H7 (cell line): ENCODE measurements at places on chromosomes 7 and 10.

GRCh38 chr10:28520346-28520745 is 12.6 kb upstream of the WAC start:
- DNase-seq: no peak

GRCh38 chr10:34156781-34157425 is 658.2 kb downstream of the PARD3 start:
- no peak for DNase-seq

- no peak for DNase-seq
Measured at GRCh38 chr7:6121141-6121540, 90.0 kb downstream of the ANKRD61 start.

GRCh38 chr10:14474656-14475055 is 143.9 kb upstream of the FRMD4A start:
- no peak for DNase-seq

DNA sequence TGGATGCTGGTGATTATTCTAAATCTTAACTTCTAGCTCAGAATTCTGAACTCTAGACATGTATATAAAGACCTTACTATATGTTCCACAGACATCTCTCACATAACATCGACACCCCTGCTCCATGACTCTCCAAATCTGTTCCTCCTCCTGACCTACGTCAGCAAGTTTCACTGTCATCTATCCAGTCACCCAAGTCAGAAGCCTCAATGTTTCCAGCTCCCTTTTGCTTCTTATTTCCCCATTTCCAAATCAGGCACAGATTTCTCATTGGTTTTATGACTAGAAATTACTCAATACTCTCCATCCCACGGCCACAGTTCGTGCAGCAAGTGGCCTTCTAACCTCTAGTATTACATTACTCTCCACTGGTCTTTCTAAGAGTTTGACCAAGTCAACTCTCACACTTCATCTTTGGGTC is 28.5 kb downstream of the EPC1 start:
- no peak for DNase-seq

- no peak for DNase-seq
Measured at GRCh38 chr7:39408906-39409305, 157.3 kb upstream of the YAE1 start.

- DNase-seq: no peak
Measured at GRCh38 chr7:122352454-122352853, 47.9 kb upstream of the FEZF1 start.

DNA sequence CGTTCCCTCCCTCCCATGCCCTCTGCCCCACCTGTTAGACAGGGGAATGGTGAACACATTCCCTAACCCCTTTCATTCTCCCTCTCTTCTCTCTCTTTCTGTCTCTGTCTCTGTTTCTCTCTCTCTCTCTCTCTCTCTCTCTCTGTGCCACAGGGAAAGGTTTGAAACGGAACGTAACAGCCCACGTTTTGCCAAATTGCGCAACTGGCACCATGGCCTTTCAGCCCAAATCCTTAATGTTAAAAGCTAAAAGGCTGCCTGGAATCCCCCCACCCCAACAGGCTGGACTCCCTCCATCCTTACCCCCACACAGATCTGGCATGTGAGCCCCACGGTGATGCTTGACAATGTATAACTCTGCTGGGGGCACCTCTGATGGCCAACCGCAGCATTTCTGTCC is 30.8 kb downstream of the LDB3 start:
- DNase-seq: no peak

DNA sequence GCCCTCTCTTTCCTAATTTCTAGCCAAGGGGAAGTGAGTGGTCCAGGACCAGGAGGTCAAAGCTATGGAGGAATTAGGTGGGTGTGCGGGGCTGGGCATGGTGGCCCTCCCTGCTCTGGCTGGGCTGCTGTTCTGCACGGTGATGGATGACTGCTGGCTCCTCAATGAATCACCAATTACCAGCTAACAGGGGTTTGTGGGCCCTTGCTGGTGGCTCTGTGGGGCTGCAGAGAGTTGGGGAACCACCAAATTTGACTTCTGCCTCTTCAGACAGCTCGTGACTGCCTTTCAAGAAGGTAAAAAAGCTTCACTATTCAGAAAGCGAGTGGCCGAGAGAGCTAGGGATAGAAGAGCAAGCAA is 35.0 kb upstream of the HABP2 start:
- DNase-seq: no peak

GRCh38 chr10:45380903-45381620 is 7.0 kb downstream of the ALOX5 start:
- peak; percentile 17 for DNase-seq

- no peak for DNase-seq
Measured at GRCh38 chr10:43930777-43931176, 282.1 kb upstream of the ZNF32 start.

GRCh38 chr10:71292624-71293445 is 26.2 kb upstream of the SLC29A3 start:
- DNase-seq: no peak

GRCh38 chr7:45069444-45070253 is 19.1 kb downstream of the NACAD start:
- peak; percentile 71 for DNase-seq

DNA sequence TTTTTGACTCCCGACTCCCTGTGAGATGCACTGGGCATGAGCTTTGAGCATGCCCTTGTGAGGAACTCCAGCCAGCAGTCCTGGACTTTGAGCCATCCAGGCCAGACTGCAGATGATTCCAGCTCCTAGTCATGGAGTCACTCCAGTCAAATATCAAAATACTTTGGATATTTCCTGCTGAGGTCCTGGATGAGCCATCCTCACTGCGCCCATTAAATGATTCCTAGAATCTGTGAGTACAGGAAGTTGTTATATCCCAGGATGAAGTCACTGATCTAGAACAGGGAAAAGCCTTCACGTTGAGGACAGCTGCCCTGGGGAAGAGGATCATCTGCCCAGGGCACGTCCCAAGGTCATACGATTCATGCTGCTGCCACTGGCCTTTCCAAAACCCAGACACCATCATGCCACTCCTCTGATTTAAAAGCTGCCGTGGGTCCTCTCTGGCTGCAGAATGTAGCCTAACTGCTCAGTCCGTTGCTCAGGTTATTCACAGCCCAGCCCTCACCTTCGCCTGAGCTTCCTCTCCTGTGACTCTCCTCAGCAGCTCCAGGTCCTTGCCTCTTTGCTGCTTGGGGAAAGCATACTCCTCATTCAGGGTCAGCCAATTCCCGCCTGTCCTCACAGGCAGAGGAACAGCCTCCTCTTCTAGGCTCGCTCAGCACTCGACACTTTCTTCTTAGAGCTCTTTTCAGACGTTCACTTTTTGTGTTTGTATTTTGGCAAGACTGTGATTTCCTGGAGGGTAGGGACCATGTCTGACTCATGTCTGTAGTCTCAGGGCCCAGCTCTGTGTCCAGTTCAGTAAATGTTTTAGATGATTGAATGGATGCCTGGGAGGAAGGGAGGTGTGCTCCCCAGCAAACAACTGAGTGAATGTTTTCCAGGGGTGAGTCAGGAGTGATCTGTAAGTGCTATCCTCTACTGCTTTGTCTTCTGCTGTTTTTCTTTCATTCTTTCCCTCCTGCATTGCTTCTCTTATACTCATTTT is 157.8 kb downstream of the SNX10 start:
- no peak for DNase-seq

GRCh38 chr10:6348096-6348874 is 145.6 kb downstream of the PFKFB3 start:
- no peak for DNase-seq

DNA sequence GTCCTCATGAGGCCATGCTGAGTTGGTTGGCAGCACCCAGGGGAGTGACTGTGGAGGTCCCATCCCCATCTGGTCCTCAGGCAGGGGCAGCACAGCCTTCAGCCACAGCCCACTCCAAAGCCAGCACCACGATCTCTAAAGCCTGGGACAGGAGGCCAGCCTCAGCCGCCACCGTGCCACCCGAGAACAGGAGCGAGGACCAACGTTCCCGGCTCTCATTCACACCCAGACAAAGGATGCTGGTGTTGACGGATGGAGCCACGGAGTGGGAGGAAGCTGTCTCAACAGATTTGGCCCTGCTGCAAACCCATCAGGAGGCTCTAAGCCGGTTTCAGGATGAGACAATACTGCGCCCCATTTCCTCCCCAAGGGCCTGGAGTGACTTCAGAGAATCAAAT is 42.7 kb upstream of the PPP2R2D start:
- peak; percentile 41 for DNase-seq

- DNase-seq: no peak
Measured at GRCh38 chr7:70512144-70512543, 619.8 kb upstream of the GALNT17 start.

DNA sequence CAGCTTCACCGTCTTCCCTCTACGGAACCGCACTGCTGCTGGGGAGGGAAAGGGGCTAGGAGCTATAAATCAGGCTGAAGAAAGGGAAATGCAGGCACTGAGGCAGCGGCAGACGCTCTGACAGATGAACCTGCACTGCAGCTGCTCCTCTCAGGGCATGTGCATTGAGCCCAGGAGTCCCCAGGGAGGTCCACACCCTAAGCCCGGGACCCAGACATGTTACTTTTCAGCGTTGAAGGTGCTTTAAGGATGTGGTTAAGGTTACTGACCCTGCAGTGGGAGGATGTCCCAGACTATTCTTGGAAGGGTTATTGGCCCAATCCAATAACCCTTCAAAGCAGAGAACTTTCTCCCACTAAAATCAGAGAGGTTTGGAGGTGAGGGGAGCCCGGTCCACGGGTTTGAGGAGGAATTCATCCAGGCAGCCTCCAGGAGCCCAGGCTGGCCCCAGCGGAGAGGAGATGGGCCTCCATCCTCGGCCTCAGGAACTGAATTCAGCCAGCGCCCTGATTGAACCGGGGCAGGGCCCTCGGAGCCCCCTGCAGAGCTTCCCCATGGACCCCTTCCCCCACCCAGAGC is 75.4 kb downstream of the ADARB2 start:
- no peak for DNase-seq

DNA sequence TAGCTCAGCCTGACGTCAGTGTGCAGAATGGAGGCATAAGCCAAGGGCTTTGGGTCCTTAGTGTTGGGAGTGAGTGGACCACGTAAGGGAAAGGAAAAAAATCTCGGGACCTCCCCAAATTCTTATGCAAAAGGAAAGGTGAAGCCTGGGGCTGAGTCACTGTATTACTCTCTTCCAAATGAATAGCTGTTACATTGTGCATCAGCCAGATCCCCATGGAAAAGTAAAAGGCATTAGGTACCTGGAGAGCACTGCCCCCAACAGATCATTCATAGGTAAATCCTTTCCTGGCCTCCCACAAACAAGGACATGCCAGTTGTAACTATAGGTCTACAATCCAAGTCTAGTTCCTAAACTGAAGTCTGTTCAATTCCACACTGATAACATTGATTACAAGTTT is 170.5 kb downstream of the C1GALT1 start:
- peak; percentile 16 for DNase-seq

DNA sequence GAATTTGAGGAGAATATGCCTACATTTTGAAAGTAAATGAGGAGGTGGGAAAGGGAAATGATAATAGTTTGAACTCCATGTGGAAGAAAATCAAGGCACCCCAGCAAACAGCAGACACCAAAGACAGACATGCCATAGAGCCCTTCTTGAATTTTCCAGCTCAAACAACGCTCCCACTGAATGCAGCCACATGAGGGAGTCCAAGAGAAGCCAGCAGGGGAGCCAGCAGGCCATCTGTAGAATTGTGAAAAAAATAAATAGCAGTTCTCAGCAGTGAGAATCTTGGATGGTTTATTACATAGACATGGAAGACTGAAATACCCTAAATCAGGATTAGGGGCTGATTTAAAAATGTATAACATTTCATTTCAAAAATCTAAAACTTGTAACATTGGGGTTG is 1567.3 kb upstream of the LRRTM3 start:
- peak; percentile 3 for DNase-seq

DNA sequence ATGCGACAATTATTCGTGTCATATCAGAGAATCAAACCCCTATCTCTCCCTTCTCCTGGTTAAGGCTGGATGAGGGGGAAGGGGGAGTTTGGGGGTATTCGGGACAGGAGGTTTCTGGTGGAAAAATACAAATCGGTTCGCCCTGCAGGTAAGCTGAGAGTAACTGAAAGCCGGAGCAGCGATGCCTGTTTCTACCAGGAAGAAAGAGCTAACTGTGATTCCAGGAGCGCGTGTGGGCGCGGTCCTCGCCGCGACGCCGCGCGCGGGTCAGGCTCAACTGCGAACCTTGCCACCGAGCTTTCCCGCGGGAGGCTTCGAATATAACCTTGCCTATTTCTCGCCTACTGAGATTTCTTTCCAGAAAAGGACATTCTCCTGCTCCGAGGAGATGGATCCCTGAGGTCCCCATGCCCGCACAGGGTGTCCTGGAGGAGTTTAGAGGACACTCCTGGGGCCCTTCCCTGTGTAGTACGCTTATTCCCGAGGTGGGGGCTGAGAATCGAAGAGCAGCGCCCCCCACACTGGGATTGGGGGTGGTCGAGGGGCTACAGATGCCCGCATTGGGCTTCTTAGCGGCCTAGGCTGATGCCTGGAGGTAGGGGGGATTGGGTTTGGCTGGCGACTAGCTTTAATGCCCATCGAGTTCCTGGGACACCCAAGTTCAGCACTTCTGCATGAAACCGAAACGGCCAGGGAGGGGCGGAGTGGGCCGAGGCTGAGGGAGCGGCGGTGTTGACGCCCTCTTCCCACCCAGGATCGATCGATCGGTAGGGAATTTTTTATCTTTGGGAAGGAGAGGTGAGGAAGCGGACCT is 13.0 kb upstream of the DLX6 start:
- DNase-seq: peak; percentile 74

GRCh38 chr10:94361171-94361794 is 1.5 kb downstream of the NOC3L start:
- DNase-seq: no peak

GRCh38 chr10:124419635-124420034 is 912 bp upstream of the OAT start:
- no peak for DNase-seq

GRCh38 chr10:28796606-28797512 is 119.5 kb downstream of the BAMBI start:
- no peak for DNase-seq

DNA sequence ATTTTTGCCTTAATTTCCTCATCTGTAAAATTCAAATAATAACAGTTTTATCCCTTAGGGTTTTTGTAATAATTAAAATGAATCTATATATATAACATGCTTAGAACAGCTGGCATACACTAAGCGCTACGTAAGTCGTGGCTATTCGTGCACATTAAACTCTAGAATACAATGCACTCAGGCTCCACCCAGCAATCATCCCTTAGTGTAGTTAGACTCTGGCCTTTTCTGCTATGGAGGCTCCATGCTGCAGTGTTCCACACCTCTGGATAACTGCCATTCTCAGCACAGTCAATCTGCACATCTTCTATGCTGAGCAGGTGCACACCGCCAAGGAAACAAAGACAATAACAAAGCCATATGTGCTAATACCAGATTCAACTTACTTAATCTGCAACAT is 92.9 kb downstream of the IPMK start:
- no peak for DNase-seq

DNA sequence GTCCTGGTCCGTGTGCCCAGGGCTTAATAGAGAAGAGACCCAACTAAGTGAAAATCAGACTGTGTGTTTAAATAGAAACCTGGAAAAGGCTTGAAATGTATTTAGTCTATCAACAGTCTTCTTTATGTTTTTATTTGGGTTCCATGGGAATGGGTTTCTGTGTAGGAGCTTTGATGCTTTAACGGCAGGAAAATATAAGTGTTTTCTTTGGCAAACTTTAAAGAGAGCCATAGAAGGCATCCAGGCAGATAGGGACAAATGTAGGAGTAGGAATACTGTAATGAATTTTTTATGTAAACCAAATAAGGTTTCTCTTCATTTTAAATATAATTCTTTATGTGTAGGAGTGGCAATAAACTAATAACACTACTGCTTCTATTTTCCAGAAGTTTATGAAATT is 989.0 kb downstream of the GATA3 start:
- DNase-seq: no peak
